ENCODE measurements at places on chromosomes 3 and 15.

DNA sequence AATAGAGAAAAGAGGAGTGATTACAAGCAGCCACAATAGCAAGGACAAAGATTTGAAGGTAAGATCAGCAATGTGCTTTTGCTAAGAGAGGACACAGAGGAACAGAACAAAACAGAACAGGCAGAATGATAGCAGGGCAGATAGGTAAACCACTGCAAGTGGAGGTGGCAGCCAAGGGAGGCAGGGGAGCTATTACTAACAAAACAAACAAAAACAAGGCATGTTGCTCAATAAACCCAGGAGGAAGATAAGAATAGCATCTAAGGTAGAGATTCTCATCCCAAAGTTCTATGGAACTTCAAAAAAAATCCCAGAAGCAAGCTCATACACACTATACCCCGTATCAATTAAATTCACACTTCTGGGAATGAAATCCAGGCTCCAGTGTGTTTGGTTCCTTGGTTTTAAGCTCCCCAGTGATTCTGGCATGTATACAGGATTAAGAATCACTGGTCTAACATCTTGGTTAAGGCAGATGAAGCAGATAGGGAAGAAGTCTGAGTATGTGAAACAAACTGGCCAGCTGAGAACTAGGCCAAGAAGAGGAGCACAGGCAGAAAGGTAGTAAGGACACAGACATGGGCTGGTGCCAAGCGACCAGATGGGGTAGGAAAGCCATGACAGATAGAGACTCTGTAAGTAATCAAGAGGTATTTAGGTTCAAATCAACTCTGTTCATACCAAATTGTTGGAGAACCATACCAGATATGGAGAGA lies 189.2 kb downstream of the DTWD1 start:
- DNase-seq: no peak

DNA sequence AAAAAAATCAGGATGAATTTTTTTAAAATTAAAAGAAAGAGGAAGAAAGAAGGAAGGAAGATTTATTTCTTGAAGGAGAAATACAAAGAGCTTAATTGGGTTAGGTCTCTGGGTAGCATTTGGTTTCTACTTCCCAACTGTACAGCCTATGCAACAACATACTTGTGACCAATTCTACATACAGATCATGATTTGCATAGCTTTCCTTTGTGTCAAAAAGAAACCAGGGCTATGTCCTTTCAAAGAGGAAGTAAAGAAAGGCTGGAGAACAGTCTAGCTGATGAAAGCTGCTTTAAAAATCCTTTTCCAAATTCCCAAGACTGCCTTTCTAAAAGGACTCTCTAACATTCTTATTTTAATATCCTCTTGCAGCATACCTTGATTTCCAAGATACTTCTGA lies 6.1 kb upstream of the HGD start:
- DNase-seq: no peak

- DNase-seq: no peak
Observed at GRCh38 chr15:79430901-79431635, 1.1 kb upstream of the MINAR1 start.

GRCh38 chr3:39208463-39209055 lies 16.2 kb upstream of the XIRP1 start:
- peak; percentile 51 for DNase-seq

- DNase-seq: no peak
Observed at GRCh38 chr15:59329570-59330350, 42.9 kb downstream of the MYO1E start.

GRCh38 chr3:138624518-138624917 lies 15.9 kb downstream of the FAIM start:
- no peak for DNase-seq

- DNase-seq: no peak
Observed at GRCh38 chr3:33722626-33723370, 4.7 kb upstream of the CLASP2 start.

DNA sequence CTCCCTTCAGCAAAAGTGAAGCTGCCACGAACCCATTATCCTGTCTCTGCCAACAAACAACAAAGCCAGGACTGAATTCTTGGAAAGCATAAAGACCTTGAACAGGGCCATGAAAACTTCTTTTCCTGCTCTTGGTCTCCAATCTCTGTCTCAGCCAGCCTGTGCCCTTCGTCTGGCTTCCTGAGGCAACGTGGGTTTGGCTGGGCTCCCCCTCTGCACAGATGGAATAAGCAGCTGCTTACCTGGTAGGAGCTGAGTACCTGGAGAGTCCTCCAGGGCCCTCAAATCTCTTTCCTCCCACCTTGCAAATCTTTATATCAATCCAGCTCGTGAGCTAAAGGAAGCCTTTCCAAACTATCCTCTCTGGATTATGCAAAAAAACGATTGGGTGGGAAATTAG lies 97.6 kb upstream of the PSMD6 start:
- no peak for DNase-seq

DNA sequence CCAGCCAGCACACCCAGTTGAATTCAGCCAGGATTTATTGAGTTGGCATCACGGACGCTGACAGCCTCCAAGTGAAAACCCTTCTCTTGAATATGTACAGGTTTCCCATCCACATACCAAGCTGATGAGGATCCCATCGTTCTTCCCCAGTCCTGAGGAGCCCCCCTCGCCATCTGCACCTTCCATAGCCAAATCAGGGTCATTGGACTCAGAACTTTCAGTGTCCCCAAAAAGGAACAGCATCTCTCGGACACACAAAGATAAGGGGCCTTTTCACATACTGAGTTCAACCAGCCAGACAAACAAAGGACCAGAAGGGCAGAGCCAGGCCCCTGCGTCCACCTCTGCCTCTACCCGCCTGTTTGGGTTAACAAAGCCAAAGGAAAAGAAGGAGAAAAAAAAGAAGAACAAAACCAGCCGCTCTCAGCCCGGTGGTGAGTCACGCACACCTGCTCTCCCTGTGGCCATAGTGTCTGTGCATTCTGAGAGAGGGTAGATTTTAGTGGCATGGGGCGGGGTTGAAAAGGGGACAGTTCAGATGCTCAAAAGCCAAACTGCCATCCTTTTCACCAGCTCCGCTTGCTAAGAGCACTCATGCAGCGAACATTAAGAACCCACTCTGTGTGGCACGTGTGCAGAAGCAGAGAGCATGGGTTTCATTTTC lies 51.2 kb downstream of the KLHL25 start:
- no peak for DNase-seq
